ENCODE measurements at places on chromosomes 5 and 9. TPM values are rescaled to one million over a fixed set of nuclear protein-coding genes. Genes with fewer than 3 reads are reported as not detected.

The ELOVL7 gene
- not detected for total RNA-seq

The S100Z gene
- total RNA-seq: 2.4 TPM

The RMRP gene
- 7,890 TPM for total RNA-seq

The FOXD4L4 gene
- 0.90 TPM for total RNA-seq

The NKD2 gene
- not detected for total RNA-seq

The ECSCR gene
- total RNA-seq: not detected

Data from B cell (primary cell).